ENCODE measurements at places on chromosomes 5 and 9. TPM values are rescaled to one million over a fixed set of nuclear protein-coding genes. Genes with fewer than 3 reads are reported as not detected.

Gene PFDN1
- total RNA-seq = 57.9 TPM

Gene CCDC183
- 0.46 TPM for total RNA-seq

Gene TAF11L5
- not detected for total RNA-seq

Gene RMI1
- total RNA-seq = 22.4 TPM

Gene REEP2
- 11.5 TPM for total RNA-seq

Gene RGS7BP
- total RNA-seq = not detected

Gene LCNL1
- not detected for total RNA-seq

DNA sequence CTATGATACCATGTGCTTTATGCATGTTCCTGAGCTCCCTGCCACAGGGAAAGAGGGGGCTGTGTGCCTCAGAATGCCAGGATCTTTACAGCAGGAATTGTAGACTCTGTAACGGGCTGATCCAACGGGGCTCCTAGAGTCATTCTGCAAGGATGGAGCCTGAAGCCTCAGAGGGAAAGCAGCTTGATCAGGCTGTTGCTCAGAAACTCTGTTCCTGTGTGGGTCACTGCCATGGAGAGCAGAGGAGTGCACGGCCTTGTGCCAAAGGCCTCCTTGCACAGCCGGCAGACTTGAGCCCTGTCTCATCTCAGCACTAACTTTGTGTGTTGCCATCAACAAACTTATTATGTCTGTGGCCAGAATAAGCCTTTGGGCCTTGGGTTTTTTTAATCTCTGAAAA lies 51.8 kb downstream of the AMBP start:
- no peak overlapping the region for H3K27ac ChIP-seq
- H3K4me1 ChIP-seq = no peaks in the 10 kb centered on the region
- no peaks in the 10 kb centered on the region for H3K27me3 ChIP-seq
- no peak overlapping the region for H3K4me3 ChIP-seq
- H3K36me3 ChIP-seq = peaks cover 12% of the 10 kb centered on the region

- H3K4me3 ChIP-seq = peak overlapping the region; percentile 87
- DNase-seq = peak; percentile 80
- peak overlapping the region; percentile 39 for H3K27ac ChIP-seq
- H3K27me3 ChIP-seq = peaks cover 60% of the 10 kb centered on the region
Measured at GRCh38 chr9:14322211-14323082, 8.5 kb upstream of the NFIB start.

GRCh38 chr5:69075522-69076179 lies 18.2 kb upstream of the SLC30A5 start:
- no peaks in the 10 kb centered on the region for H3K36me3 ChIP-seq
- H3K4me1 ChIP-seq = peaks cover 6% of the 10 kb centered on the region
- no peak overlapping the region for H3K27ac ChIP-seq
- H3K27me3 ChIP-seq = no peaks in the 10 kb centered on the region
- DNase-seq = no peak
- no peak overlapping the region for H3K4me3 ChIP-seq

DNA sequence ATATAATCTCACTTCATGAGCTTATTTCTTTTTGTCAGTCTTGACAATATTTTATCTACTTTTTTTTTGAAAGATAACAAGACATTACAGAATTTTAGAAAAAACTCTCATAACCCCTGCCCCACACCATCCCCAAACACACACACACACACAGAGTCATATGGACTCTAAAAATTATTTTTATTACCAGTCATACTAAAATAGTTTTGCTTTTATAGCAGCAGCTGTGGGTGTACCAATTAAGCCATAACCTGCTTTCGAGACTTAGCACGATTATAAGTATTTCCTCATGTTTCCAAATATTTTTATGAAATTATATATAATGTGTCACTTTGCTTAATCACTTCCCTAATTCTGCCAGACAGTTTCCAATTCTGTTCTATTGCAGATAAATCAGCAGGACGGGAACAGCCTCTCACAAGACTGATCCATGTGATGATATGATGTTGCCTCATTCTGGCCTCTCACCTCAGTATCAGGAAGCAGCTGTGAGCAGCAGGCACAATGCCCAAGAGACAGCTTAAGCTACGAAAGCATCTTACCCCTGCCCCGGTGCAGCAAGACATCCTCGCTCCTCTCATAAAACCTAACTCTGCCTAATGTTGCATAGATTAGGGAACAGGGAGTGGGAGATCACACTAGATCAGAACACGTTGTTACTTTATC lies 7.0 kb downstream of the PDCL start:
- no peak overlapping the region for H3K4me3 ChIP-seq
- no peaks in the 10 kb centered on the region for H3K27me3 ChIP-seq
- H3K27ac ChIP-seq = peak overlapping the region; percentile 19
- DNase-seq = no peak
- H3K36me3 ChIP-seq = peaks cover 5% of the 10 kb centered on the region

GRCh38 chr5:321230-321725 lies at the start of gene AHRR:
Gene AHRR (plus strand): TSS chr5:321714. CDS start chr5:343903, 22,189 bp downstream.
- H3K4me3 ChIP-seq = peak within 1 kb of the TSS; percentile 87
- H3K27ac ChIP-seq = peak within 1 kb of the TSS; percentile 63
- peaks cover 12% of the 10 kb centered on the region for H3K36me3 ChIP-seq
- H3K27me3 ChIP-seq = peaks cover 11% of the 10 kb centered on the region

GRCh38 chr9:134994926-134995791 lies 77.4 kb upstream of the FCN1 start:
- DNase-seq = no peak
- H3K27me3 ChIP-seq = peaks cover 7% of the 10 kb centered on the region
- no peak overlapping the region for H3K27ac ChIP-seq
- H3K36me3 ChIP-seq = peaks cover 3% of the 10 kb centered on the region

GRCh38 chr9:36407122-36407723 lies 7.2 kb upstream of the RNF38 start:
- H3K27me3 ChIP-seq = no peaks in the 10 kb centered on the region
- peaks cover 13% of the 10 kb centered on the region for H3K4me1 ChIP-seq
- DNase-seq = peak; percentile 56
- no peak overlapping the region for H3K4me3 ChIP-seq

DNA sequence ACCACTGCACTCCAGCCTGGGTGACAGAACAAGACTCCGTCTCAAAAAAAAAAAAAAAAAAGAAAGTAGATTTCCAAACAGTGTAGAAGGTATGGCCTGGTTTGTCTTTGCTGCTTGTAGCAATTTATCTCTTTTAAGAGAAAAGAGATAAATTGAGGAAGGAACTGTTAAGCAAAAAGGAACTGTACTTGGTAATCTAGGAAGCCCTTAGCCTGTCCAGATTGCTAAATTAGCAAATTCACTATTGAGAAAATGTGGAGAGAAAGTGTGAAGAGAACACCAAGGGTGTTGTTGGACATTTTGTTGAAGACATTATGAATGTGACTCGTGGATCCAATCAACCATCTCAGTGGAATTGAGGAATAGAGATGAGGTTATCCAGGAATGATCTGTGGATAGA lies 13.0 kb upstream of the SUSD3 start:
- no peak for DNase-seq
- peaks cover 3% of the 10 kb centered on the region for H3K36me3 ChIP-seq
- no peak overlapping the region for H3K4me3 ChIP-seq
- no peaks in the 10 kb centered on the region for H3K27me3 ChIP-seq

DNA sequence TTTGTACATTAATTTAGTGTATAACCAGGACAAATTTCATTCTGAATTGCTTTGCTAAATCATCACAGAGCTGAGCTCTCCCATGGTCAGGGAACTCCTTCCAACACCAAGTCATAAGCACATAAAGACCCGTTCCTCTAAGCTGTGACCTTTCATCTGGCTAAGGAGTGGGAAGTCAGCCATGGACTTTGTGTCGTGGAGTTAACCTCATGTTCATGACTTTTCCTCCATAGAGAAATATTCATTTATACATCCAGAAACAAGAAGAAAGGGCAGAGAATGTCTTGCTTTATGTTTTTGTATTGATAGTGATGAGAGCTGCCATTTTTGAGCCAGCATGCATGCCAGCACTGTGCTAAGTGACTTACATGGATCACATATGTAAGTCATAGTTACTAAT lies 97.5 kb downstream of the INIP start:
- DNase-seq = no peak
- no peaks in the 10 kb centered on the region for H3K36me3 ChIP-seq
- H3K27ac ChIP-seq = no peak overlapping the region
- no peaks in the 10 kb centered on the region for H3K4me1 ChIP-seq
- no peaks in the 10 kb centered on the region for H3K27me3 ChIP-seq

DNA sequence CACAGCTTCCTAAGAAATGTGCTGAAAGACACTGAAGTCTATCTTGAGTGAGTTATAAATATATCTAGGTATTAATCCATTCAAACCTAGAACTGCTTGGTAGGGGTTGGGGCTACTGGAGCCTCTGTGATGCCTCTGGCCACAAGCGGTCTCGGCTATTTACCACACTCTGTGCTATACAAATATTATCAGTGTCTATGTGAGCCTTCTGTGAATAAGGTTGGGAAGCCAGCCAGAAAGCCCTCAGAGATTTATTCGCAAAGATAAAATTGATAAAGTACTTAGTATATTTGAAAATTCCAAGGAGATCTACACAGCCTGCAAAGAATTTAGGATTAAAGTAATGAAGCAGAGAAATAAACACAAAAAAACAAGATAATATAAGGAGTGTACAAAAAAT lies 41.4 kb downstream of the LIFR start:
- no peak for DNase-seq
- no peak overlapping the region for H3K27ac ChIP-seq
- no peaks in the 10 kb centered on the region for H3K36me3 ChIP-seq
- no peaks in the 10 kb centered on the region for H3K4me1 ChIP-seq
- no peaks in the 10 kb centered on the region for H3K27me3 ChIP-seq
- H3K4me3 ChIP-seq = no peak overlapping the region

DNA sequence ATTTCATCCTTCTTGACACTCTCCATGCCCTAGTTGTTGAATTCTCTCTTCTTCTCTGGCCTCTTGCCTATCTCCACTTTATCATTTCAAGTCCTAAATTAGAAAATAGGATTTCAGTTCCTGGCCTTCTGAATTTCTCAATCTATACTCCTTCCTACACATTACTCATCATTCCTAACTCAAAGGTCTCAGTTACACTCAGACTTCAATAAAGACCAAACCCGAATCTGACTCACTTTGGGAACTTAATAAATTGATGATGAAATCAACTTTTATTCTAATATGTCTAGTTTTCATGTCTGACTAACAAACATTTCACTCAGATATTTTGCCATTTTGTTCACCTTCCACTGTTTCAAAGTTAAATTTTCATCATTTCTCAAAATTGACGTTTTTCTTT lies 113.6 kb upstream of the TSLP start:
- no peak overlapping the region for H3K4me3 ChIP-seq
- H3K36me3 ChIP-seq = no peaks in the 10 kb centered on the region
- no peak overlapping the region for H3K27ac ChIP-seq
- DNase-seq = no peak

DNA sequence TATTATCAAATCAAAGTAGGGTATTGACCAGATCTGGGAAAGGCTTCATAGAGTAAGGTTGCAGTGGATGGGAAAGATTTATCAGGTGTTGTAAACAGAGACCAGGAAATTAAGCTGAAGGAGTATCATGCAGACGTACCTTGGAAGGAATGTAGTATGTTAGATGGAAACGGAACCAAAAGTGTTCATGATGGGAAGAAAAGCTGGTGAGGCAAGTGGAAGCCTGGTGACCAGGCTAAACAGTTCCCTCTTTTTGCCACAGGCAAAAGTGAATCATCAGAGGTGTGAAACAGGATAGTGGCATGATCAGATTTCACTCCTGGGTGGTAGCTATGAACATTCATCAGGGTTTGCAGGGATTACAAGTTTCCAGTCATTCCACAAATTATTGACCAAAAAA lies 780.1 kb upstream of the DMAC1 start:
- DNase-seq = no peak
- no peak overlapping the region for H3K4me3 ChIP-seq
- no peaks in the 10 kb centered on the region for H3K4me1 ChIP-seq
- peaks cover 7% of the 10 kb centered on the region for H3K27me3 ChIP-seq

DNA sequence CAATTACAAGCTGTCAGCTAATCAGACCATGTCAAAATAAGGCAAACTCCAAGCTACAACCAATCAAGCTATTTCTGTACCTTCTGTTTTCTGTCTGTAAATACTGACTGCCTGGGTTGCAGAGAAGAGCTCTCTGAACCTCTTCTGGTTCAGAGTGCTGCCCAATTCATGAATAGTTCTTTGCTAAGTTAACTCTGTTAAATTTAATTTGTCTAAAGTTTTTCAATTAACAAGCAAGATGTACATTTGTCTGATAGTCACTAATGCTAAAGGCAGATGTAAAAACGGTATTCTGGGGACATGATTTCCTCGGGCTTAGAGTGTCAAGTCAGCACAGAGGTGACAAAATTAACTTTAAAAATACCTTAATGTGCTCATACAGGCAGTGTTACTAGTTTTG lies 408.3 kb upstream of the CLINT1 start:
- no peak overlapping the region for H3K27ac ChIP-seq
- no peak overlapping the region for H3K4me3 ChIP-seq
- DNase-seq = no peak
- no peaks in the 10 kb centered on the region for H3K27me3 ChIP-seq
- H3K36me3 ChIP-seq = no peaks in the 10 kb centered on the region

- H3K27ac ChIP-seq = no peak overlapping the region
- no peak overlapping the region for H3K4me3 ChIP-seq
- no peaks in the 10 kb centered on the region for H3K27me3 ChIP-seq
Measured at GRCh38 chr5:123007182-123007581, 29.3 kb downstream of the PPIC start.

DNA sequence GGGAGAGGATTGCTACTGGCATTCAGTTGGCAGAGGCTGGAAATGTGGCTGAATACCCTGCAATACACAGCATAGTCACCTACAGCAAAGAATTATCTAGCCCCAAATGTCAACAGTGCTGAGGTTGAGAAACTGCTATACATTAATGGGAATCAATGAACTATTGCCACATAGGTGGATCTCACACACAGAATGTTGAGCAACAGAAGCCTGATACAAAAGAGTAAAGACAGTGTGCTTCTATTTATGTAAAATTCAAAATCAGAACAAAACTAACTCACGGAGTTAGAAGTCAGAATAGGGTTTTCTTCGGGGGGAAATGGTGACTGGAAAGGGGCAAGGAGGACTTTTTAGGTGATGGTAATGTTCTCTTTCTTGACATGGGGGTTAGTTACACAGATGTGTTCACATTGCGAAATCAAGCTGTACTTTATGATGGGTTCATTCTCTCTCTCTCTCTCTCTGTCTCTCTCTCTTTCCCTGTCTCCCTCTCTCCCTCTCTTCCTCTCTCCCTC lies 45.7 kb upstream of the PANK3 start:
- H3K4me1 ChIP-seq = no peaks in the 10 kb centered on the region
- peaks cover 11% of the 10 kb centered on the region for H3K27me3 ChIP-seq
- H3K36me3 ChIP-seq = peaks cover 3% of the 10 kb centered on the region
- DNase-seq = no peak

- no peak overlapping the region for H3K27ac ChIP-seq
- peaks cover 23% of the 10 kb centered on the region for H3K4me1 ChIP-seq
- DNase-seq = peak; percentile 31
- no peaks in the 10 kb centered on the region for H3K27me3 ChIP-seq
- H3K4me3 ChIP-seq = no peak overlapping the region
Measured at GRCh38 chr9:113274474-113275156, 757 bp downstream of the CDC26 start.

DNA sequence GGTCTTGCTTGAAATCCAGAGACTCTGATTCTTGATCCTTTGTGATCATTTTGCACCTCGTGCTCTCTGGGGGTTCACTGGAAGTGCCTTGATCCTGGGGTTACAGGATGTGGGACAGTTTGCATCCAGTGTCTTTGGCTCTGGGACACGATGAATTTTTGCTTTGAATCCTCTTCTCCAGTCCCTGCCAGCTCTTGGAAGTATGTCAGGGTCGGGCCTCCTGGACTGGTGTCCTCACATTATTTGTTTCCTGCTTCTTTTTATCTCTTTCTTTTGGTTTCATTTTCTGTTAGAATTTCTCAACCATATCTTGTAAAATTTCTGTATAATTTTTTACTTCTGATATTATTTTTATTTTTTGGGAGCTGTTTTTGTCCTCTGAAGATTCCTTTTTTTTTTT lies 34.2 kb downstream of the SECISBP2 start:
- H3K4me3 ChIP-seq = no peak overlapping the region
- H3K4me1 ChIP-seq = peaks cover 32% of the 10 kb centered on the region
- H3K27me3 ChIP-seq = no peaks in the 10 kb centered on the region
